ENCODE measurements at places on chromosomes 7 and 10.

DNA sequence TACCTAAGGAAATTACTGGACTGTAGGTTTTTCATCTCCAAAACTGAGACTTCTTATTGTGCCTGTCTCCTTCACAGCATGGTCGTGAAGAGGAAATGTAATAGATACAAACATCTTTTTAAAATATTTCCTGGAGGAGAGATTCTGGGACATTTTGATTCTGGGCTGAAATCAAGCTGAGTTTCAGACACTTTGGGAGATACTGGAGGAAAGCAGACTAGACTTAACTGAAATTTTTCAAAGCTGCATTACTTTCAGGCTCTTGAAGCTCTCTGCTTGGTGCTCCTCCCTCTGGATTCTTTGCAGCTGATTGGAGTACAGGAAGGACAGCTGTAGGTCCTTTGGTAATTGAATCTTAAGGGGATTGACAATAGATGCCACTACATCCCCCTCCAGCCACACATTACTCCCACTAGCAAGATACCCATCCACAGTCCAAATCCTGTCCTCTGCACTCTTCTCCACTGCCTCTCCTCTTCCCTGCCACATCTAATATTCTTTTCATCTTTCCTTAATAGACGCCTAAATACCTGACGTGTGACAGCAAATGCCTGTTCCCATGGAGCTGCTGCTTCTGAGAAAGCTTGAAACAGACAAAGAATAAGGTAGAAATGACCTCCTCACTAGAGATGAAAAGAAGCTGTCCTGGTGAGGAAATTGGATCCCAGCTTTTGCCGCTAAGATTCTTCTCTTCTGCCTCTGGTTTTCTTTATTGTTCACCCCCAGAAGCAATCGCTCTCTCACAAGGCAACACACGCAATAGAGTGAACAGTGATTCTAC is 111.5 kb upstream of the PHYHIPL start:
- DNase-seq = no peak

GRCh38 chr7:96090756-96091155 is 231.1 kb downstream of the SLC25A13 start:
- DNase-seq = no peak

GRCh38 chr7:125773113-125773785 is 843.6 kb upstream of the POT1 start:
- no peak for DNase-seq

- no peak for DNase-seq
These were observed 9.0 kb upstream of the UCN3 start for GRCh38 chr10:5355594-5356301.

DNA sequence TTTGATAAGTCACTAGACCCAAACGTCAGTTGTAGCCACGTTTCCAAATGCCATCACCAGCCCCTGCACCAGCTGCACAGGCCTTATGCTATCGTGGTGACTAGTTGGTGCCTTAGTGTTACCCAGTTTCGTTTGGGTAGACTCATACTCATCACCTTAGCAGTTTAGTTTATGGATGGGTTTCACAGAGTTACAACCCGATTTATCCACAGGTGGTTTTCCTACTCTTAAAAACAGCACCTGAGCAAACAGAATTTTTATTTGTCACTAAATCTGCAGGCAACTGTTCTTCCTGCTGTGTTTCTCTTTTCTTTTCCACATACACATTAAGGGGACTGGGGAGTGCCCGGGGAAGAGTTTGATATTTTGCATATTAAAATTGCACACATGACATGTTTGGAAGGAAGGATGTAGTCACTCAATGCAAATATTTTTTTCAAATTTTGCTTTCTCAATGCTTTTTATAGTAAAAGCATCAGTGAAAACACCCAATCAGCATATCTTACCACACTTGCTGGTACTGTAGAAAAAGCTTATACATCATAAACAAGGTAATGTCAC is 41.6 kb downstream of the PDSS1 start:
- no peak for DNase-seq

DNA sequence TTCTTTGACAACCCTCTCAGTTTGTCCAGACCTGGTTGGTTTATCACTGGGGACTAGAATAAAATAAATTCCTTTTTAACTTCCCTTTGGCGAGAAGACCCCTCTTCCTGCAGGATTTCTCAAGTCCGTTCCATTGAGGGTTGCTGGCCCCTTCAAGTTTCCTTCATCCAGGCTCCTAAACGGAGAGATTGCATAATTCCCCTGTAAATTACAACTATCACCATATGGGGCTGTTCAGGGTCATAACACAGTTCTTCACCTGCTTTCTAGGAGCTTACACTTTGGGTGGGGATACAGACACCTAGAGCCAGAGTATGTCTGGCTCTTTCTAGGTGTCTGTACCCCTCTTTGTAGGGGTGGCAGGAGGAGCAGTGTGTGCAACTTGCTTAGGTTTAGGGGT is 3.3 kb upstream of the COPS6 start:
- no peak for DNase-seq

Data from activated gamma-delta T cell treated with anti-CD3 and anti-CD28 coated beads, Interleukin-2, amount 50 U/mL, for 16 hours (primary cell).